HuH-7.5 (cell line): ENCODE measurements at places on chromosomes 4 and X.

GRCh38 chr4:73918058-73918457, 48.9 kb downstream of the CXCL1 start:
- DNase-seq, result no peak

DNA sequence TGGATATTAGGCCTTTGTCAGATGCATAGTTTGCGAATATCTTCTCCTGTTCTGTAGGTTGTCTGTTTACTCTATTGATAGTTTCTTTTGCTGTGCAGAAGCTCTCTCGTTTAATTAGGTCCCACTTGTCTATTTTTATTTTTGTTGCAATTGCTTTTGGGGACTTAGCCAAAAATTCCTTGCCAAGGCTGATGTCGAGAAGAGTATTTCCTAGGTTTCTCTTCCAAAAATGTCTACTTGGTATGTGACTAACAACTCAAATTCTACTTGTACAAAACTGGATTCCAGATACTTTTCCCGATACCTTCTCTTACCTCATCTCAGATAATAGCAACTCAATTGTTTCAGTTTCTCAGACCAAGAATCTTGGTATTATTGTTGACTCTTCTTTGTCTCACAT, 142.4 kb upstream of the GLRA2 start:
- no peak for DNase-seq

DNA sequence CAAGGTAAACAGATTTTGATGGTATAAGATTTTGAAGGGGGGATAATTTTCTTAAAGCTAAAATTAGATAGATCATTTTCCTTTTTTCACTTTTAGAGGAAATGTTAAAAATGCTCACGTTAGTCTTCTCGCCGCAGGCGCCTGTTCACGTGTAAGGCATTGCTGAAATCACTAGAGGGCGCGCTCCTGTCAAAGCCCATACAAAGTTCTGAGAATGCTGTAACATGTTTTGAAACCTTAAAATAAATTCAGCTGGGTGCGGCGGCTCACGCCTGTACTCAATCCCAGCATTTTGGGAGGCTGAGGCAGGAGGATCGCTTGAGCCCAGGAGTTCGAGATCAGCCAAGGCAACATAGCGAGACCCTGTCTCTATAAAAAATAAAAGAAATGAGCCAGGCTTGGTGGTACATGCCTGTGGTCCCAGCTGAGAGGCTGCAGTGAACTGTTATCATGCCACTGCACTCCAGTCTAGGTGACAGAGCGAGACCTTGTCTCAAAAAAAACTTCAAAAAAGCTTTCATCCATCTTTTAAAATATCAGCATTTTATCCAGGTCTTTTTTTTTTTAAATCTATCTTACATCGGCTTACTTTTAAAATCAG, 138.0 kb downstream of the RBMX2 start:
- DNase-seq, result no peak

GRCh38 chr4:182143086-182143821, 99.9 kb upstream of the TENM3 start:
- no peak for DNase-seq

DNA sequence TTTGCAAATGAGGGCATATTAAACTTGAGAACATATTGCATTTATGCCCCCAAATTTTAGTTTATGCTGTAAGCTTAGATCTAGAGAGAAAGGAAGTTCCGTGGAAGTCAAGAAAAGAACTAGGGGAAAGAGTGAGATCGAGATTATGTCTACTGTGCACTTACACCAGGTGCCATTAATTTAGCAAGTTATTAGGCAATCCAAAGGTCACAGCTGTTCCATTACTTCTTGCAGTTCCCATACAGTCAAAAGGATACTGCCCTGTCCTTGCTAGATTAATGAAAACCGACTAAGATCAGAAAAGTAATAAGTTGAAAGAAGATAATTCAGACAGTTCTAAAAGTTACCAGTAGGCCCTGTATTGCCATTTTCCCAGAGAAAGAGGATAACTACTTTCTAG, 49.3 kb upstream of the SLC7A11 start:
- no peak for DNase-seq

GRCh38 chr4:108730579-108730978, 32.3 kb downstream of the ETNPPL start:
- DNase-seq, result no peak

GRCh38 chr4:52059372-52059771, 8.3 kb downstream of the SPATA18 start:
- DNase-seq, result no peak

- DNase-seq, result no peak
Measured at GRCh38 chr4:52665592-52665991, 6.5 kb upstream of the USP46 start.

- DNase-seq, result peak; percentile 52
Measured at GRCh38 chrX:77899081-77899828, at the start of gene COX7B. TSS of gene COX7B (plus strand) at chrX:77899468. CDS start at chrX:77899554, 86 bp downstream.

DNA sequence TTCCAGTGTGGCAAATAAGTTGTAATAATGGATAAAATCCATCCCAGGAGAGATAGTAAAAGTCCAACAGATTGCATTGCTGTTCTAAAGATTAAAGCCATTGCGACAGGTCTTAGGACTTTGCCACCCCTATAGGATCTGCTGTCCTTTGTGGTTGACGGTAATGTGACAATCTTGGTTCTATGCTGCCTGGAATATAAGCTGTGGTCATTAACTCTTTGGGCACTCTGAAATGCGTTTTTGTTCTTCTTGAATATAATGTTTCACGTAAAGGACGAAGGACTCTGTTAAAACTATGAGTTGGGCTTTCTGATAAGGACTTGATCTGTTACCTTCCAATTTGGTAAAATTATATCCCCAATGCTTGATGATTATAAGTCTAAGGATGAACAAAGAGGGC, at the start of gene CLDN24:
CLDN24 (minus strand) TSS at position 101 of the 400 bp plus-strand sequence; CDS start at position 101, 0 bp downstream.
- DNase-seq, result no peak

- no peak for DNase-seq
Measured at GRCh38 chr4:184930026-184930425, 88.3 kb upstream of the HELT start.

- DNase-seq, result no peak
Measured at GRCh38 chr4:105978684-105979296, 83.5 kb downstream of the NPNT start.

- no peak for DNase-seq
Measured at GRCh38 chrX:20177093-20177492, 35.5 kb upstream of the EIF1AX start.

DNA sequence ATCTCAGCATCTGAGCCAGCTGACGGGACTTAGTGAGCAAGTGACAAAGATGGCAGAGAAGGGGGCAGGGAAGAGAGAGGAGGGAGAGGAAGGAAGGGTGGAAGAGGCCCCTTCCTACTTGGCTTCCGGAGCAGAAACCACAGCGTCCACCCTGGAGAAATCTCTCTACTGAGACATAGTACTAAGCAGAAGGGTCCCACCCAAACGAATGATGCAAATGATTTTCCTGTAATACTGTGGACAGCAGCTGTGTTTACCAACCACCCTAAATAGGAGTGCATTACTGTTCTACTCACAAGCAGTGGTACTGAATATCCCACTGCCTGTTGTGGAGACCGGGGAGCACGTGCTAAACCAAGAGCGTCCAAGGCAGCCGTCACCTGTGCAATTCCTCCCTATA, 29.4 kb downstream of the DTHD1 start:
- no peak for DNase-seq

GRCh38 chrX:136179133-136179532, 31.8 kb downstream of the FHL1 start:
- no peak for DNase-seq

DNA sequence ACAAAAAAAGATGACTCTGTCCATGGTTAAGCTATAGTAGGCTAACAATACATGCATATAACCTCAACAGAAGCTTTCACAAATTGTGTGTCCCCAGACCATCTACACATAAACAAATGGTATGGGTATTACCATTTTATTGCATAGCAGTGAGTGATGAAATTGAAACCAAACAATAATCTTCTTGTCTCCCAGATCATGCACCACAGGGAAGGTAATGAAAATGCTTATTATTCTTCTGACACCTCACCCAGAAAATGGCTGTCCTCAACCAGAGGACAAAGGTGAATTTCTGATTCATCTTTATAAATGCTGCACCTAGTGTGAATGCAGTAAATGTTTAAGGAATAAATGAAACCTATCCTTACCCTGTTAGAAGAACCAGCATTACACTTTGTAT, 8.0 kb downstream of the PRSS12 start:
- no peak for DNase-seq

GRCh38 chr4:41258783-41259182, 2.1 kb downstream of the UCHL1 start:
- no peak for DNase-seq

- DNase-seq, result no peak
Measured at GRCh38 chrX:71214152-71214551, 8.9 kb upstream of the GJB1 start.

DNA sequence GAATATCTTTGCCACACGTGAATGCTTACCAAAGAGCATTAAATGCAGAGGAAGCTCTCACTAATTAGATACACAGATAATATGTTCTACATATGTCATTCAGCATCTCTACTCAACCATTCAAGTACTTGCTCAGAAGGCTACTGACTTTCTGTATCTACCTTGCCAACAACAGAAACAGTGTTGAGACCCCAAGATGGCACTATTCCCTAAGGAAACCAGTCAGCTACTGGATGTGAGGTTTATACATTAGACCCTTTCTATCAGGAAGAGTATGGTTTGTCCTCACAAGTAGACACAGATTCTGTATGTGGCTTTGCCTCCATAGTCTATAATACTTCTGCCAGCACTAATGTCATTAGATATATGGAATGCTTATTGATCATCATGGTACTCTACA, 443.9 kb upstream of the INTU start:
- DNase-seq, result no peak

GRCh38 chr4:4259484-4260100, 11.6 kb upstream of the TMEM128 start:
- peak; percentile 77 for DNase-seq

- no peak for DNase-seq
Measured at GRCh38 chrX:13933851-13934250, 95.8 kb downstream of the GEMIN8 start.

- no peak for DNase-seq
Measured at GRCh38 chr4:59945277-59945676, 1254.8 kb upstream of the ADGRL3 start.

- DNase-seq, result no peak
Measured at GRCh38 chr4:56570041-56570440, 64.5 kb downstream of the ARL9 start.

- no peak for DNase-seq
Measured at GRCh38 chrX:134641346-134641745, 16.9 kb downstream of the PLAC1 start.

GRCh38 chrX:47723083-47723482, 64.1 kb upstream of the UXT start:
- DNase-seq, result no peak

- DNase-seq, result no peak
Measured at GRCh38 chrX:50671661-50672060, 142.3 kb downstream of the SHROOM4 start.

GRCh38 chrX:47191806-47192401, 1.7 kb upstream of the UBA1 start:
- DNase-seq, result no peak

DNA sequence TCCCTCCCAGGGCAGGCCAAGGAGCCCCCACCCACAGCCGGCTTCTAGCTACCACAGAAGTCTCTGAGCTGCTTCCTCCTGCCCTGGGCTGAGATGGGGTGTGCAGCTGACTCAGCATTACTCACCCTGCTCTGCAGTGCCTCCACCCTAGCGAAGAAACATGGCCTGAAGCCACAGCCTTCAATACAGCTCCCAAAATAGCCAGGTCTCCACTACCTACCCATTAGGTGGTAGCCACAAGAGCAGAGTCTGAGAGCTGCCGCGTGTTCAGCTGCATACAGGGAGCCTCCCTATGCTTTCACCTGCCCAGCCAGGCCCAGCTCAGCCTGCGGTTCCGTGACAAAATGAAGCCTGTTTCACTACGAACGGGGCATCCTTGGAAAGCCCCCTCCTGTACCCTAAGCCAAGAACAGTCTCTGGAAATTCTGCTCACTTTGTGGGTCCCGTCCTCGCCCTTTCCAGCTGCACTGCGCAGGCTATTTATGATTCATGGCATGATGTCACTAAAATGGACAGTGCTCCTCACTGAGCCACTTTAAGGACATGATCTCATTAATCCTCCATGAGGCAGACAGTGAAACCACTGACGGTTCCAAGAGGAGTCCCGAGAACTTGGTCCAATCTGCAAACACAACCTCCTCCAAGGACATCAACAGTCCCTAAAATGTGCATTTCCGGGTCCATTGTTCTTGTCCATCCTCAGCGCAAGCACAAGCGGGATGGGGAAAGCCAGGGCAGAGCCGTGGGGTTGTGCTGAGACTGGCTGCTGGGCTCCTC, 20.2 kb downstream of the WDR1 start:
- no peak for DNase-seq

- no peak for DNase-seq
Measured at GRCh38 chr4:86155766-86156165, 204.1 kb downstream of the MAPK10 start.

DNA sequence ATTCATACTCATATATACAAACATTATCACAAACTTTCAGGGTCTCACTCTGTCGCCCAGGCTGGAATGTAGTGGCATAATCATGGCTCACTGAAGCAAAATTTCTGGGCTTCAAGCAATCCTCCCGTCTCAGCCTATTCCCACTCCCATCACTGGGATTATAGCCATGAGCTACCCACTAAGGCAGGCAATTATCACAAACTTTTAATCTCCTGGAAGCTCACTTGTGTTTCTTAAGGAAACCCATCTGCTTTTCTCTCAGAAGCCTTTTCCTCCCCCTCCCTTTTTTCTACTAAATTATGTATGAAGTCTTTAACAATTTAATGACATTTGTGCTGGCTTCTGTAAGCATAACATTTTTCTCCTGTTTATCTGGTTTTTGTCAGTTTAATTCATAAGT, 170.5 kb downstream of the AREG start:
- DNase-seq, result no peak

- no peak for DNase-seq
Measured at GRCh38 chr4:32061916-32062315, 1341.7 kb downstream of the PCDH7 start.

DNA sequence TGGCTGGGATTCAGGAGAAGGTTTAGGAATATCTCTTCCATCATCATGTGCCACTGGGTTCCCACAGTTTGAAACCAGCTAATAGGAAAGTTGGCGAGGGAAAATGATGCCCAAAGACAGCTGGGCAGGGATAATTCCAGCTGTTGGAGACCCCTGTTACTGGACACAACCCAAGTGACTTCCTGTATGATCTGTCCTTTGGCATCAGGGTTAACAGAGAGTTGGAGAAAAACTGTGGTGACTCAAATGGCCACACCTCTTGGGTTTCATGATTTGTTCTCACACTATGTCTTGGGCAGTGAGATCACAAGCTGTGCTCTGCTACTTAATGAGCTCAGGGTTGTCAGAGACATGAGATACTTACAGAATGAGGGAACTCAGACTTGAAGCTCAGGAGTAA, 3.8 kb downstream of the FGF16 start:
- no peak for DNase-seq

DNA sequence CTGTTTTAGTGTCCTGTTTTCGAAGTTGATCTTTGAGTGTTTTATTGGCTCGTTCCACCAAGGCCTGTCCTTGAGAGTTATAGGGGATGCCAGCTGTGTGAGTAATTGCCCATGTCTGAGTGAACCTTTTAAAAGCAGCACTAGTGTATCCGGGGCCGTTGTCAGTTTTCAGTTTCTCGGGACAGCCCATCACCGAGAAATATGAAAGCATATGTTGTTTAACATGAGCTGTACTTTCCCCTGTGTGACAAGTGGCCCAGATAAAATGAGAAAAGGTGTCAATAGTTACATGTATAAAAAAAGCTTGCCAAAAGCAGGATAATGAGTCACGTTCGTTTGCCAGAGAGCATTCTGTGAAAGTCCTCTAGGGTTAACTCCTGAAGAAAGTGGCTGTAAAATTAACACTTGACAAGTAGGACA, 48.6 kb upstream of the RASSF6 start:
- DNase-seq, result no peak
